ENCODE measurements at places on chromosomes 13 and 19. TPM values are rescaled to one million over a fixed set of nuclear protein-coding genes. Genes with fewer than 3 reads are reported as not detected.

Gene RNF17
- polyA plus RNA-seq: not detected

Gene DNAJC15
- polyA plus RNA-seq: 23.5 TPM

DNA sequence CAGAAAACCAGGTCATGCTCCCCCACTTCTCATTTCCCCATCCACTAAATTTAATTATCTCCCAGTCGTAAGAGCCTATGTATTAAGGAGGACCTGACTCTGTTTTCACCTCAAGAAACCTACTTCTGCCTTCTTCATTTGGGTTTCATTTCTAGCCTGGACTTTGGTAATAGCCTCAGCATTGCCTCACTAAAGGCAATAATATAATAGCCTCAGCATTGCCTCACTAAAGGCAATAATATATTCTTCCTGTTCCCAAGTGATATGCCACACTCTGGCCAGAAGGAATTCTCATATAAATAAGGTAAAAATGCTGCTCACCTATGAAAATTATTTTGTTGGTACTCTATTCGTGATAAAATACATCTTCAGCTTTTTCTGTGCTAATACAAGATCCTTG, 993.9 kb downstream of the EFNB2 start:
- DNase-seq: no peak

GRCh38 chr19:16416991-16417390, 54.8 kb downstream of the EPS15L1 start:
- no peak for DNase-seq

- DNase-seq: no peak
Observed at GRCh38 chr19:48598996-48599700, 7.4 kb upstream of the SPACA4 start.

- DNase-seq: no peak
Observed at GRCh38 chr19:51497666-51498065, 3.9 kb downstream of the SIGLEC12 start.

All from left lung (tissue), 14 donors.